GM12892 (cell line): ENCODE measurements at places on chromosomes 13 and 19.

GRCh38 chr19:10724573-10725071 is 6.7 kb downstream of the DNM2 start:
- no peak for DNase-seq

DNA sequence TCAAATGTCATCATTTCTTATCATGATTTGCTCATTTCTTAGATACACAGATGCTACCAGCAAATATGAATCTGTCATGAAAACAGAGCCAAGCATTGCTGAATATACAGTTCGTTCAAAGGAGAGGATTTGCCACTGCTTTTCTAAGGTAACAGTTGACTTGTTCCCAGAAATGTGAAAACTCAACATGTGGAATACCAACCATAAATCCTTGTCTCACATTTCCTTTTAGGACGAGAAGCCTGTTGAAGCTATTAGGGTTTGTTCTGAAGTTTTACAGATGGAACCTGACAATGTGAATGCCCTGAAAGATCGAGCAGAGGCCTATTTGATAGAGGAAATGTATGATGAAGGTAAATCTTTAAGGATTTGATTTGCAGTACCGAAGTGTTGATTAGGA is 86.7 kb downstream of the DNAJC3 start:
- DNase-seq, result no peak

DNA sequence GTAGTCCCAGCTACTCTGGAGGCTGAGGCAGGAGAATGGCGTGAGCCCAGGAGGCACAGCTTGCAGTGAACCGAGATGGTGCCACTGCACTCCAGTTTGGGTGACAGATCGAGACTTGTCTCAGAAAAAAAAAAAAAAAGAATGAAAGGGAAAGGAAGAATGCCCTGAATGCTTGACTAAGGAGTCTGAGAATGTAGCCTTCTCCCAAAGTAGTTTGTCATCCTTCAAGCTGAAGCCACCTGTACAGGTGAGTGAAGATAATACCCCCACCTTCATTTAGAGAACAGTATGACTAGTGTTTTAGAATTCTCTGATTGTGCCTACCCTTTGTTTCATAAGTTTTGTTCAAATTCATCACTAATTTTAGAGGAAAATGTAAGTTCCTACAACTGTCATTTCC is 5.9 kb downstream of the RCBTB1 start:
- DNase-seq, result no peak

DNA sequence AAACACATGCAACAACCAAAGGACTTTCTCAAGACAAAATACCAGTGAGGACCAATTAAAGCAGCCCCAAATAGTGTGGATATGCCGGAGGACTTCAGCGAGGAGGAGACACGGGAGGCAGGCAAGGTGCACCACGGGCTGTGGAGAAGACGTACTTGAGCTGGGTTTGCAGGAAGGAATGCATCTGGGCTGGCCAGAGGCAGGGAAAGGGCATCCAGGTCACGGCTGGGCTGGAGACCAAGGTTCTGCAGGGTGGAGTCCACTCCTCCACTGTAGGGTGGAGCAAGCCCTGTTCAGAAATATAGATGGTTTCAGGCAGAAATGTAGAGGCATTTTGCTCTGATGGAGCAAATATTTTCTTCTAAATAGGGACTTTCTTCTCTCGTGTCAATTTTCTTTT is 36.6 kb upstream of the MEDAG start:
- DNase-seq, result no peak

DNA sequence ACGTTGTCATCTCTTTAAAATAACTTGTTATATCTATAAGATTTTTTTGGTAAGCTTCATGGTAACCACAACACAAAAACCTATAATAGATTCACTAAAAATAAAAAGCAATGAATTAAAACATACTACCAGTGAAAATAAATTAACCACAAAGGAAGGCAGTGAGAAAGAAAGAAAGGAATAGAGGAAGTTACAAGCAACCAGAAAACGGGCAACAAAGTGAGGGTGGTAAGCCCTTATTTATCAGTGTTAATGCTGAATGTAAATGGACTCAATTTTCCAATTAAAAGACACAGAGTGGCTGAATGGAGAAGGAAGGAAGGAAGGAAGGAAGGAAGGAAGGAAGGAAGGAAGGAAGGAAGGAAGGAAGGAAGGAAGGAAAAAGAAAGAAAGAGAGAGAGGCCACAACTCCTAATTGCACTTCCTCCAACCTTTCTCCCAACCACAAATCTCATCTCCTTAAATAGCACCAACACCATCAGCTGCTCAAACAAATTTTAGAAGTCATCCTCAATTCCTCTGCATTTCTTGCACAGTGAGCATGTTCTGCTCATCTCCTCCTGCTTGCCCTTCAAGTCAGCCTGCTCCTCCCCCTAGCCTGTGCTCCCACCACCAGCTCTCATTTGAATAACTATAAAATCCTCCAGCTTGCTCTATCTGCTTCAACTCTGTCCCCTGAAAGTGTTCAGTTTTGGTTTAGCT is 48.6 kb downstream of the CCNA1 start:
- DNase-seq, result no peak
